ENCODE measurements at places on chromosomes 1 and 21.

DNA sequence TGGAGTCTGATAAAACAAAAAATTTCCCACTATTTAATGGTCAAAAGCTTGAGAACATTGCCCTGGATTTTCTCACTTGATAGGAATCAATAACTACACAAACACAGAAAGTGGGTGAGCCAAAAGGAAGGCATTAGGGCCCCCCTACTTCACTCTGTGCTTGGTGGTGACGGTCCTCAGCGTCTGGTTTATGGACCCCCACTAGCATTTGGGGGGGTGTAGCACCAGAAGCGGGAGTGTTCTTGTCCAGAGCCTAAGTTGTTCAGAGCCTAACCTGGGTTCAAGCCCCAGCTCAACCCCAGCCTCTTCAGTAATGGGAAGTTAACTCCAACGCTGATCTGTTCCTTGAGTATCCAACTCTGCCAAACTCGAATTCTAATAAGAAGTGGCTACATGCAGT lies 33.1 kb downstream of the STPG1 start:
- DNase-seq, result no peak

- no peak for DNase-seq
These were observed 122.5 kb downstream of the GLIS1 start for GRCh38 chr1:53616511-53616910.

DNA sequence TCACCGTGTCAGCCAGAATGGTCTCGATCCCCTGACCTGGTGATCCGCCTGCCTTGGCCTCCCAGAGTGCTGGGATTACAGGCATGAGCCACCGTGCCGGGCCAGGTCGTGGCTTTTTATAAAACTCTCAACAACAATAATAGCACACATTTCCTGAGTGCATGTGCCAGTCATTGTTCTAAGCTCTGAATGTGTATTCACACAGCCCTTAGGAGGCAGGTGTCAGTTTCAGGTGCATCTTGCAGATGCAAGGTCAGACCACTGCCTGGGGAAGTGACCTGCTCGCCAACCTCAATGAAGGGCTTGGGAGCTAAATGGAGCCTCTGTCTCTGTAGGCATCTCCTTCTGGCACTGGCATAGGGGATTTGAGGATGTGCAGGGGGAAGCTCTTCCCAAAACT lies 1.6 kb upstream of the LEFTY2 start:
- no peak for DNase-seq

GRCh38 chr1:86703696-86704457 lies 499 bp upstream of the SH3GLB1 start:
- no peak for DNase-seq

DNA sequence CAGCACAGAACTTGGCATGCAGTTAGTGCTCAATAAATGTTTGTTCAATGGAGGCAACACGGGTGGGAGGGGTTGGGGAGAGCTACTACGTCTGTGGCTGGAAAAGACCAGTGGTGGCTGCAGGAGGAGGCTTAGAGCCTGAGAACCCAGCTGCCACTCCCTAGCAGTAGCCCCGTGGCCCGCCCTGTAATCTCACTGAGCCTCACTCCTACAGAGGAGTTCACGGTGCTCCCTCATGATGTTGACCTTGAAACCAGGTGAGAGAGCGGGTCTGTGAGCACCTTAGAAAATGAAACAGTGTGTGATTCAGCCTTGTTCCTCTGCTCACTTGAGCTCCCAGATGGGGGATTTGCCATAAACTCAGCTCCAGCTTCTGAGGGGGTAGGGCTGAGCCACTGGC lies 299.6 kb downstream of the NPHP4 start:
- no peak for DNase-seq

- DNase-seq, result no peak
These were observed 27.2 kb downstream of the ADAMTS5 start for GRCh38 chr21:26939601-26940111.

- DNase-seq, result no peak
These were observed 265.9 kb upstream of the C1orf105 start for GRCh38 chr1:172154551-172154950.

DNA sequence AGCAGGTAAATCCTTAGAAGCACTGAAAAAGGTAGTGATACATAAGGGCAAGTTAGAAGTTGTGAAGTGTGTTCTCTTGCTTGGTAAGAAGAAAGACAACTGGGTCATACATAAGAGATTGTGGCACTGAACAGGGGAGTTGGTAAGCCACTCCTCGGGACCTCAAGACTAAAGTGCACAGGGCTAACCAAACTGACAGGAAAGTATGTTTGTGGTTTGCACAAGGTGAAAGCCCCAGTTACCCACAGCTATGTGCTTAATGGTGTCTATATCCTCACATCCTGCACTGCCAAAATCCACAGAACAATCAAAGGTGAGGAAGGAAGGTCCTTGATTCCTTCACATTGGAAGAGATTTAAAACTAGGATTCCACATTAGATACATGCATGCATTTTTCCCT lies 276.5 kb downstream of the DNM3 start:
- DNase-seq, result no peak

GRCh38 chr1:85975912-85976371 lies 180.6 kb downstream of the COL24A1 start:
- no peak for DNase-seq

- no peak for DNase-seq
These were observed 3.8 kb downstream of the DNALI1 start for GRCh38 chr1:37560401-37561132.

- no peak for DNase-seq
These were observed 34.1 kb downstream of the COL11A1 start for GRCh38 chr1:103074224-103074623.

GRCh38 chr1:229433364-229434004 lies 410 bp downstream of the ACTA1 start:
- no peak for DNase-seq

DNA sequence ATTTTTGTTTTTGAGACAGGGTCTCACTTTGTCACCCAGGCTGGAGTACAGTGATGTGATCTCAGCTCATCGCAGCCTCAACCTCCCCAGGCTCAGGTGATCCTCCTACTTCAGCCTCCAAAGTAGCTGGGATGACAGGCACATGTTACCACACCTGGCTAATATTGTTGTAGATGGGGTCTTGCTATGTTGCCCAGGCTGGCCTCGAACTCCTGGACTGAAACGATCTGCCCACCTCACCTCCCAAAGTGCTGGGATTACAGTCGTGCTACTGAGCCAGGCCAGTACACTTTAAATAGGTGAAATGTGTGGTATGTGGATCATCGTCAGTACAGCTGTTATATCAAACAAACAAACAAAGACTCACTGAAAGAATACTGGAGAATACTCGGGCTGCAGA lies 35.0 kb upstream of the GPR153 start:
- no peak for DNase-seq
